ENCODE measurements at places on chromosomes 1 and 21. TPM values are rescaled to one million over a fixed set of nuclear protein-coding genes. Genes with fewer than 3 reads are reported as not detected.

Gene S100A8
- total RNA-seq, result 402 TPM

Gene LPAR3
- total RNA-seq, result not detected

Gene IL12RB2
- 2.0 TPM for total RNA-seq

Gene BMP8B
- 0.24 TPM for total RNA-seq

Gene S100A7
- total RNA-seq, result not detected

Gene ASCL5
- not detected for total RNA-seq

Gene HNRNPR
- total RNA-seq, result 73.5 TPM

Gene BTBD8
- 2.0 TPM for total RNA-seq

Gene REN
- 1.4 TPM for total RNA-seq

Gene RGS4
- 36.7 TPM for total RNA-seq

Gene FAM151A
- total RNA-seq, result not detected

Gene PGLYRP4
- total RNA-seq, result not detected

Gene C1orf56
- total RNA-seq, result 2.8 TPM

Gene SPRR2F
- not detected for total RNA-seq
